ENCODE measurements at places on chromosomes 16 and 17.
A peak's percentile ranks its signal among the peaks of the same experiment; 100 is the strongest.

GRCh38 chr16:15770512-15770911 lies 86.3 kb downstream of the MYH11 start:
- DNase-seq: no peak

DNA sequence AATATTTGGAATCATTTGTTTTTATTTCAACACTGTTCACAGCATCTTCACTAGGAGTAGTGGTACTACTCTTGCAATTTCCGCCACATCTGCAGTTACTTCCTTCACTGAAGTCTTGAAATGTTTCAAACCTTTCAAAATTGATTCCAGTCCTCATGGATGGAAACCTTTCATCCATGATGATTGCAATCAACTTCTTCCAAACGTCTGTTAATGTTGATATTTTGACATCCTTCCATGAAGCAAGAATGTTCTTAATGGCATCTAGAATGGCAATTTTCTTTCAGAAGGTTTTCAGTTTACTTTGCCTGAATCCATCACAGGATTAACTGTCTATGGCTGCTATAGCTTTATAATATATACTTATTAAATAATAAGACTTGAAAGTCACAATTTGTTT lies 736.8 kb upstream of the CA10 start:
- DNase-seq: no peak

DNA sequence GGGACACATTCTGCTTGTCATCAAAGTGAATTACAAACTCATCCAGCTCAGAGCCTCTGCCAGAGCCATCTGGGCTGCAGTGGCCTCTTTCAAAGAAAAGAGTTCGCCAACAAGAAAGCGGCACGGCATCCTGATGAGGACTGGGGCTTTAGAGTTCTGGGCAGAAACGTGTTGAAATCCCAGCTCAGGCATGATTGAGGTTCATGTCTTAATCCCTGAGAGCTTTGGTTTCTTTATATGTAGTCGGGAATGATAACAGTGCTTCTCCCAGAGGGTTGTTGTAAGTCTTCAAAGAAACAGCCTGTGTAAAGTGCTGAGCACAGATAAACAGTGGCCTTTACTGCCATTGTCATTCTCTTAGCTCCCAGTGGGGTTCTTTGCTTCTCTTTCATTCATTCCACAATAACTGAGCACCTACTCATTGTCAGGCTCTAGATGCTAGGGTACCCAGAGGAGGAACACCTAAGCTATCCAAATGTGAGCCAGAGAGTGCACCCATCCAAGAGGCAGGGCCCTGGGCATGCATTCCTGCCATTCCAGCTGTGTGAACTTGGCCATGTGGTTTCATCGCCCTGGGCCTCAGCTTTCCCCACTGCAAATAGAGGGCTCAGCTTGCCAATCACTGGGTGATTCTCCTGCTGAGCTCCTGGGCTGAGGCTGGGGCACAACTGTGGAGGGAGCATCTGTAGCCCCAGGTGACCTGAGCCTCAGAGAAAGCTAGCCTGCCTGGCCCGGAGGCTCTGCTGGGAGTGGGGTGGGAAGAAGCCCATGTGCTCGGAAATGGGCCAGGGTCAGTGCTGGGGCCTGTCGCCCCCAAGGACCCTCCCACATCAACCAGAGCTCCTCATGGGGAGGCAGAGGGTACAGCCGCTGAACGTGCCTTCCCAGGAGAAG lies 38.3 kb upstream of the CRHR1 start:
- no peak for DNase-seq

DNA sequence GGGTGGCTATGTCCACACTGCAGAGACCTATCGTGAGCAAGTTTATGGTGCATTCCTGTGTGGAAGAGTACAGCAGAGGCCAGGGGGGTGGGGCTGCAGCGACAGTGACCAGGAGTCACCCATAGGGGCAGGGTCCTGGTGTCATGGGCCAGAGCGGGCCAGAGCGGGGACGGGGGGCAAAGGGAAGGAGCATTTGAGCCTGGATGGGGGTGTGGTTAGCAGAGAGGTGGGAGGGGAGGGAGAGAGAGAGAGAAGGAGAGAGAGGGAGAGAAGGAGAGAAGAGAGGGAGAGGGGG lies 17.8 kb downstream of the JPH3 start:
- no peak for DNase-seq

DNA sequence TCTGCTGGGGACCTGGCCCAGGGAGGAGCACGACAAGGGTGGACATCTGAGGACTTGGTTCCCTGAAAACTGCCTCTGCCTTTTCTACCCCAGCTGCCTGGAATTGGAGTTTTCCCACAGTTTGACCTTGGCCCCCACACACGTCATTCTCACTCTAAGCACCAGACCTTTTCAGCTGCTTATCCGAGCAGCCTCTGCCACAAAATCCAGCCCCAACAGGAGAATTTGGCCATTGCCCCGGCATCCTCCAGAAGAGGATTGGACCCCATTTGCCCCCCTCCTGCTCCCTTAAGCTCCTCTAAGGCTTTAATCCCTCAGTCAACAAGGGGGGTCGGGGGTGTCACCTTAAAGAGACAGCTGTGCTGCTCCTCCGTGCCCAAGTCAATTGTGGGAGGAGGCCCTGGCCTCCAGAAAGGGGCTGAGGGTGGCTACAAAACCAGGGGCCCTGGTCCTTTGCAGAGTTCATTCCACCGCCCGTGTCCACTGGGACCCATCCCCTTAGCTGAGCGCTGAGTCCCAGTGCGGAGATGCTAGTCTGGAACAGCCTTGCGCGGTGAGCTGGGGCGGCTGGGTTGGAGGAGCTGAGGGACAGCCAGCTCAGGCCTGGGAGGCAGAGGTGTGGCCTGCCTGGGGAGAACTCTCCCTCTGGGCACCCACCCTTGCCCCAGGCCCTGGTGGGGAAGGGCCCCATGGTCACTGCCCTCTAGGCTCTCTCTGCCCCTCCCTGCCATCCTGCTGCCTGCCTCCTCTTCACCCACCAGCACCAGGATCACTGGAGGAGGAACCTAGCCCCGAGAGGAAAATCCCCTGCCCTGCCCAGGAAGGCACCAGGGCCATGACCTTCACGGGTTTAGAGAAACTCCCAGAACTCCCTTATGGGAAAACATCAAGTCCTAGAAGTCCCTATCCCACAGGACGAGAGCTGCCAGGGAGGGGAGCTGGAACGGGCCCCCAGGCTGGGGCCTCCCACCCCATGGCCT lies 18.8 kb downstream of the TTYH2 start:
- DNase-seq: no peak

- DNase-seq: no peak
These were observed 17.7 kb upstream of the SLC12A3 start for GRCh38 chr16:56847173-56847910.

DNA sequence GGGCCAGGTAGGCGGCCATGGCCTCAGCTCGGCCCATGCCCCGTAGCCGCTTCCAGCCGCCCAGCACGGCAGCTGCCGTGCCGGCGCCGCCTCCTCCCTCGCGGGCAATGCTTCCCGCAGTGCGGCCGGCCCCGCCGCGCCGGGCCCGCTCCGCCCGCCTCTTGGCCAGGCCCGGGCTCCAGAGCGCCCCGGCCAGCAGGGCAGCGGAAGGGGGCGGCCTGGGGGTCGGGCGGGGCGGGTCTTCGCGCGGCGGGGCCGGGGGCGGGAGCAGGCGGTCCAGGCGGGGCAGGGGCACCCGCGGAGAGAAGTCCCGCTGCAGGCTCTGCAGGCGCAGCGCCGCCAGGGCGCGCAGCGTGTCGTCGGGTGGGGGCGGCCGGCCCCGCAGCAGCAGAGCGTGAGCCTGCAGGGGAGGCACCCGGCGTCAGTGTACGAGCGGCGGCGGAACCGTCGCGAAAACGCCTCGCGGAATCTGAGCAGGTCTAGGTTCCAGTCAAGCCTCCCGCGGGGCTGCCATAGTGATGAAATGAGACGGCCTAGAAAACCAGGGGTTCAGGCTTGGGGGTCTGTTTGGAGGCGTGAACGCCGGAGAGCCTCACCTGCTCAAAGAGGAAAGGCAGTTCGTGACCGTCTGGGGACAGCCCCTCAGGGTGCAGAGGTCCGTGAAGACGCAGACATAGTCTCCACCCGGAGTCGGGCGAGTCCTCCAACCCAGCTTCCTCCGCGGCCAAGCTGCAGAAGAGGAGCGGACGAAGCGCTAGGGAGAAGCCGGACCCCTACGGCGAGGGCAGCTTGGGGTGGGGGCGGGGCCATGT lies 6.6 kb downstream of the PLEKHH3 start:
- no peak for DNase-seq

DNA sequence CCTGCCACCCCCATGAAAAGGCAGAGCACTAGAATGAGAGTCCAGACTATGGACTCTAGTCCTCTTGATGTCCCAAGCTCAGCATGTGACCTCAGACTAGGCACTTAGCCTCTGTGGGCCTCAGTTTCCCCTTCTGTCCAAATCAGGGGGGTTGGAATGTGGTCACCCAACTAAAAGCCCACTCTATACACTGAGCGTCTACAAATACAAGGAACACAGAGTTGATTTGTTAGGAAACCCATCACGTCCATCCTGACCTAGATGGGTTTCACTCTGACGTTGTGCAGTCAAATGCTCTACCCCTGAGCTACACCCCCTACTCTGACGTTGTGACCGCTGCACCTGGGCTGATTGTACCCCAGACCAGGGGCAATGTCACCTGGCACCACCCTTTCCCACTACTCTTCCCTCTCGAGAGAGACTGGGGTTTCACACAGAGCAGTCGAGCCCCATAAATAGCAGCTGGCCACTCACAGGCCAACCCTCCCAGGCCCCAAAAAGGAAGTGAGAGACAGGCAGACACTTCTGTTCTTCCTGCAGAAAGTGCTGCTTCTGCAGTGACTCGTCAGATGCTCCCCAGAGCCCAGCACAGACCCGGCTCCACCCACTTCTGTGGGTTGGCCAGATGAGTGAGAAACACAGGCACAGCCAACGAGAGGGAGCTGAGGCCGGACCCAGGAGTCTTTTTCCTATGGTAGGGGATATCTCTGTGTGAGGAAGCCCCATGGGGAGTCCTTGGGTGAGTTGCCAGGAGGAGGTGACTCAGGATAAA lies 16.1 kb upstream of the TNFRSF13B start:
- DNase-seq: no peak

- peak; percentile 83 for DNase-seq
These were observed 9.2 kb upstream of the TSPOAP1 start for GRCh38 chr17:58337600-58338453.

DNA sequence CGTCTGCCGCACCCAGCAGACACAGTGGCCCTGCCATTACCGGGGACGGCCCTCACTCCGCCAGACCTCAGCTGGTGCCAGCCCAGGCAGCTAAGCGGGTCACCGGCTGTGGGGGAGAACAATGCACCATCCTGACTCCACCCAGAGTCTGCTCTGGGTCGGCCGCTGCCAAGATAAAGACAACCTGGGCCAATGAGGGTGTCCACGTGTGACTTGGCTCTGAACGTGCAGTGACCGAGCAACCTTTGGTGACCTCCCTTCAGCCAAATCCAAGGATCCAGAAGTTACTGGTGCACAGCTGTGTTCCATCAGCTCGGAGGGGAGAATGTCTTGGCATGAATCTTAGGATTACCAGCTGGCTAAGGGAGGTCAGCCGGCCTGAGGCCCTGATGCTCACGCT lies 155.9 kb downstream of the NTN1 start:
- DNase-seq: no peak

DNA sequence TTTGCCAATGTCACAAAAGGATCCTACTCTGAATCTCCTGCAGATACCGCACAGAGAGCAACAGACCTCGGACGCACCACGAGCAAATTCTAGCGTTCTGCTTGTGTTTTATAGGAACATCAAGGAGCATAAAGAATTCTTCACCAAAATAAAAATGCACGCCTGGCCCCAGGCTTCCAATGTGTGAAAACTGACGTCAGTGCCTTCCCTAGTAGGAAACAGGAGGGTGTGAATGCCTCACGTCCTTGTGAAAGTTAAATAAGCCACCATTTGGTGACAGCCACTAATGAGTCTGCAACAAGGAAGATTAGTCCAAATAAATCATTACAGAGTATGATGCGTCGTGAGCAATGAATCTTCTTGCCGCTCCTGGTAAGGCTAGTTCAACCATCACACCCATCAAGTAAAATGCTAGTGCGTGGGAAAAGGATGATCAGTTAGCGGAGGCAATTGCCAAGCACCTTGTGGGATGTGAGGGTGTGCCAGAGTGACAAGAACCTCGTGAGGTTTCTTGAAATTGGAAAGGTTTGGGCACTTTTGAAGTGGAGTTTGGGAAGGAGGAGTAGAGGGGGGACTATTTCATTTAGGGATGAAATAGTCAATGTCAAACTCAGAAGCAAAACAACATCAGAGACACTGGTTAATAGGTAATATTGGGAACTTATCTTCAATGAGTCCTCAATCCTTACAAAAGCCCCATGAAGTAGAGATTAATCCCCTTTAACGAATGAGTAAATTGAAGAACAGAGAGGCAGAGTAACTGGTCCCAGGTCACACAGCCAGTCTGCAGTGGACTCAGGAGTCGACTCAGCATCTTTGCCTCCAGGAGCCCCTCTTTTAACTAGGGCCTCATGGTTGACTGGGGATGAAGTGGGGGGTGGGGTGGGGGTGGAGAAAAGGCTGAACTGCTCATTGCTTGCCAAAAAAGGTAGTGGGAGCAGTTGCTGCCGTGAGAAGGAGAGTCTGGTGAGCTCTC lies 238.8 kb downstream of the SLC39A11 start:
- no peak for DNase-seq

DNA sequence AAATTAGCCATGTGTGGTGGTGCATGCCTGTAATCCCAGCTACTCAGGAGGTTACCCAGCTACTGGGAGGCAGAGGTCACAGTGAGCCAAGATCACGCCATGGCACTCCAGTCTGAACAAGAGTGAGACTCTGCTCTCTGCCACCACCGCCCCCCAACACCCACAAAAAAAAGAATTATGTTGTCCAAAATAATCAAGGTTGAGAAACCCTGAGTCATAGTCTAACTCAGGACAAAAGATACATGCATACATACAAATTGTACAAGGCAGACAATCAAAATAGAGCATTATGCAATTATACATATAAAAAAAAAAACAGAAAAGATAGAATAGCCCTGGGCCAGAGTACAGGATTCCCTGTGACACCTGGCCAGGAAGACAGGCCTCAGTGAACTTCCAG lies 6.6 kb upstream of the KPNB1 start:
- DNase-seq: no peak

DNA sequence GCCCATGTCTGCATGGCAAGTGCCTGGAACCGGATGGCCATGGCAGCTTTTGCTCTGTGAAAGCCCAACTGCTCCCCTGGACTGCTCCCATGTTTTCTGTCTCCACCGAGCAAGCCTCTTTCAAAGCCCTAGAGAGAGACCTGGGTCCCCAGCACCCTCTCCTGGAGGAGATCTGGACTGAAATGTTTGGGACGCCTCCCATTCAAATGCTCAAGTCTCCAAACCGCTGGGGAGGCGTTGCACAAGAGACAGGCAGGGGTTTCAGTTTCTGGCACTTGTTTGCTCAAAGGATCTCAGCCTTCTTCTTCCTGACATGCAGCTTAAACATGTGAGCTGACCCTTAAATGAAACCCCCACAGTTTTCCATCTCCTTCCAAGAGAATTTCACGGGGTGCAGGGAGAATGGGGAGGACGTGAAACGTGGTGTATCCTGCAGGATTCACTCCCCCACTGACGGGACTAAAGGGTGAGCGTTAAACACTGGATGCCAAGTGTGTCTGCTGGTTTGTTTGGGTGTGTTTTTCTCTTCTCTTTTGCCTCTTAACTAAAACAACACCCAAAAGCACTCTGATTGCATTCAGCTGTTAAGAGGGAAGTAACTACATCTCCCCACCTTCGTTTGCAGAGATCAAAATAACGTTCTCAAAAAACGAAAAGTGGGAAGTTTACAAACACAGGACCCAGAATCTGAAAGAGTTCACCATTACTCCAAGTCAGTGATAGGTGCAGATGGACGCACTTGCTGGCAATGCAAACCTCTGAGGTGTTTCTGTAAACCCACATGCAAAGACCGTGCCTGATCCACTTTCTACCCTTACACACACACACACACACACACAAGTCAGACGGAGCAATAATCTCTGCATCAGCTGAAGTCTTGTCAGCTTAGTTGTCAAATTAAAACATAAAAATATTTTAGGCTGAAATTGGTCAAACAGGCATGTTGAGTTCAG lies 256.9 kb downstream of the C16orf95 start:
- no peak for DNase-seq

Measured in activated CD4-positive, CD25-positive, alpha-beta regulatory T cell treated with anti-CD3 and anti-CD28 coated beads, Interleukin-2, amount 50 U/mL, for 16 hours (primary cell).